ENCODE measurements at places on chromosomes 6 and 20. TPM values are rescaled to one million over a fixed set of nuclear protein-coding genes. Genes with fewer than 3 reads are reported as not detected.

GRCh38 chr20:42492290-42492689 is 697.4 kb downstream of the PTPRT start:
- DNase-seq: no peak

- peak; percentile 71 for DNase-seq
These were observed 80.9 kb upstream of the PHACTR2 start for GRCh38 chr6:143596866-143597265.

- no peak for DNase-seq
These were observed 235.6 kb upstream of the PRDM1 start for GRCh38 chr6:105850261-105851112.

DNA sequence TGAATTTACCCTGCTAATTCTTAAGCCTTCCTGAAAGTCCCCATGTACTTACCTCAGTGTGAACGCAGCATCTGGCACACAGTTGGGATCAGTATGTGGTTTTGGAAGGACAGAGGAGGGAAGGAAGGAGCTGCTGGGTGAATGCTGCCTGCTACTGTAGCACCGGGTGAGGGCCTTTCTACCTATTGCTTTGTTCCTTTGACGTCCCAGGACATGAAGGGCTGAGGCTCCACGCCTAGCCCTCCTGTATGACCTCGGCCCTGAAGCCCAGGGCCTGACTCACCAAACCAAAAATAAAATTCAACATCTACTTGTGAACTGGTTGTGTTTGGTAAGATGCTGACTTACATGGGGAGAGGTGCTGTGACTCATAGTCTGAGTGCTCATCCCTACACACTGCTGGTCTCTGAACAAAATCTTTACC is 51.1 kb downstream of the ARID1B start:
- peak; percentile 91 for DNase-seq

DNA sequence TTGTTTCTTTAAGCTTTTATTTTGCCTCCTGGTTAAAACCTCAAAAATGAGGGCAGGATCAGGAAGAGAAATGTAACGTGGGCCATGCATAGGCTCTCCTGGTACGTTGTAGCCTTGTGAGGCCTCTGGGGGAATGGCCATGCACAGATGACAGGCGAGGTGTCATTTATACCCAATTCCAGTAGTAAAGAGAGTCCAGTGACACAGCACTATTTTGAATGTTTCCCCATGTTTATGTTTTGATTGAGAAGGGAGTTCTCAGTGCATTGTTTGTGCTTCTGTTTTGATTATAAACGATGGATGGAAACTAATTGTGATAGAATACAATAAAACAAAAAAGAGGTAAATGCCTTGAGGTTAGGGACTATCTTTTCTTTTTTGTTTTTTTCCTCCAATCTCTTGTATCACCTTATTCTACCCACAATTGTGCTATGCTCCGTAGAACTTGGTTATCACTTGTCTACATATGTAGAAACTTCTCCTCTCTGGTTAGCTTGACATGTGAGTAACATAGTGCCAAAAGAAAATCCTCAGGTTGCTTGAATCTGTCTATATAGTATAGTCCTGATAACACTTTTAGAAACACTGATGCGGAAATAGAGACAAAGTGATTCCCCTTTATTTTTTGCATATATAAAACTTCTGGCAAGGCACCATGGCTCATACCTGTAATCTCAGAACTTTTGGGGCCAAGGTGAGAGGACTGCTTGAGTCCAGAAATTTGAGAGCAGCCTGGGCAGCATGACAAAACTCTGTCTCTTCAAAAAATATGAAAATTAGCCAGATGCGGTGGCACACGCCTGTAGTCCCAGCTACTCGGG is 6.9 kb upstream of the SMIM28 start:
- DNase-seq: no peak

GRCh38 chr20:32124916-32125454 is 15.5 kb downstream of the TM9SF4 start:
- no peak for DNase-seq

- DNase-seq: no peak
These were observed 594.7 kb upstream of the ADGRB3 start for GRCh38 chr6:68040312-68040778.

TMEM217 gene
- total RNA-seq: 1.4 TPM

SAMD5 gene
- 2.2 TPM for total RNA-seq

MRPS18B gene
- 71.7 TPM for total RNA-seq

Measured in IMR-90 (cell line).